ENCODE measurements at places on chromosomes 5 and 9.

DNA sequence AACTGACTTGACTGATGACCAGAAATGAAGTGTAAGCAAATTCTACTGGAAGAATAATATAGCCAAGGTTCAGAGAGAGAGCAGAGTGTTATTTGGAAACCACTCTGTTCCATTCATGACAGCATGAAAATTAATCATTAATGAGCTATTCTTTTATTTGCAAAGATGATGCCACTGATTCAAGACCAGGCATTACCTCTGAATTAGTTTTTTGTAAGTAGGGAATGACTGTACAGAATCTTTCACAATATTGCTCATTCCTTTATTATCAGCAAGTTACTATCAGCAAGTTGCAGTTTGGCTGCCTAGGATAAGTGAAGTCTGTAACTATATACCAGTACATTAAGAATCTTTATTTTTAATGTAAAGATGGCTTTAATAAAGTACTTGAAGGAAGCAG, 75.1 kb upstream of the RGMB start:
- DNase-seq = no peak

DNA sequence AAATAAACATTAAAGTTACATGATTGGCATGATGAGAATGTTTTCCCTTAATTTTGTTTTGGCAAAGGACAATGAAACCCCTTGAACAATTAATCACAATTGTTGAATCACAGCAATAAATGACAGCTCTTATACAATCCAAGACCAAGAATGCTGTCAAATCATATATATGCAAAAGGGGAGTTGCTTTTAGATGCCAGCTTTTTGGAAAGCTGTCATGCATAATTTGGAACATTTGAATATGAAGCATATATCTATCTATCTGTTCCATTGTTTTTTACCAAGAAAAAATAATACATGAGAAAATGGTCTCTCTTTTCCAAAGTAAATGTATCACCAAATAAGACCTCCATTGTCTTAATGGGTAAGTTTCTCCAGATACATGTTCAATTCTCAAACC, 44.5 kb downstream of the SPOCK1 start:
- DNase-seq = no peak

DNA sequence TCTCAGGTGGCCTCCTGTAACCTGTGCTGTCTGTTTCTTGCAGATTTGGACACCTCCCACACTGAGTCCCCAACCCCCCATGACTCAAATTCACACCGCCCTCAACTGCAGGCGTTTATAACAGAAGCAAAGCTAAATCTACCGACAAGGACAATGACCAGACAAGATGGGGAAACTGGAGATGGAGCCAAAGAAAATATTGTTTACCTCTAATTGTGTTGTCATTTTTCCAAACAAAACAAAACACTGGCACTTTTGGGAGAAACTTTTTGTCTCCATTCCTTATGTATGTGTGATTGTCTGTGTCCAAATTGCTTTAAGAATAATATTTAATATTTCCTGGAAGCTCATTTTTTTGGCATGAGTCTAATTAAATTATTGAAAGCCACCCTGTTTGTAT, 314.8 kb downstream of the ARHGEF28 start:
- DNase-seq = no peak

- DNase-seq = no peak
These were observed 210.1 kb downstream of the EPB41L4A start for GRCh38 chr5:112208699-112209615.

DNA sequence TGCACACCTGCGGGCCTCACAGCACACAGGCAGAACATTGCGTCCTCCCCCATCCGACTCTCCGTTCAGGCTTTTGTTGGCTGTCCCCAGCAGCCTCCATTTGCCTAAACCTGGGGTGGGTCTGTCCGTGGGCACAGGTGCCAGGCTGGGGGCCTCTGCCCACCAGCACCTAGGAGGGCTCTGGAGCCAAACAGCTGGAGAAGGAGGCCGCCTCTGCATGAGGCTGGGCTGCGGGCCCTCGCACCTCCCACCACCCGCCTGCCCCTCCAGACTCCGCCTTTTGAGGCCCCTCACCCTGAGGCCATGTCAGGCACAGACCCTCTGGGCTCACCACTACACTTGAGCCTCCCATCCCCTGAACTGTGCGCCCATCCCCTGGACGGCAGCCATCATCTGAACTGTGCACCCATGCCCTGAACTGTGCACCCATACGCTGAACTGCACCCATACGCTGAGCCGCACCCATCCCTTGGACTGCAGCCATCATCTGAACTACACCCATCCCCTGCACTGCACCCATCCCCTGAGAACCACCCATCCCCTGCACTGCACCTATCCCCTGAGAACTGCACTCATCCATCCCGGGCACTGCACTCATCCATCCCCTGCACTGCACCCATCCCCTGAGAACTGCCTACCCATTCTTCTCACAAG, 98.0 kb upstream of the OTULINL start:
- DNase-seq = no peak

DNA sequence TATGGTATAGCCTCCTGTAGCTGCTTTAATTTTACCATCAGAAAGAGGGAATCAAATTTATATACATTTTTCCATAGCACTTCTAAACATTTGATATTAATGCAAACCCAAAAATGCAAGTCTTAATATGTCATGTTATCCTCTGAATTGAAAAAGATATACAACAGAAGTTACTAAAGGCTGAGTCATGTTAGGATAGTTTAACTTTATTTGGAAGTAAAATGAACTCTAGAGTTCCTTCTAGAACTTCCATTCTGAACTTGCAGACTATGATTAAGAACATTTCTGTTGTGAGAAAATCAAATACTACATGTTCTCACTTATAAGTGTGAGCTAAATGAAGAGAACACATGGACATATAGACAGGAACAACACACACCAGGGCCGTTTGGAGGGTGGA, 317.3 kb upstream of the PRR16 start:
- DNase-seq = no peak

- DNase-seq = no peak
These were observed 121.4 kb downstream of the DMRT2 start for GRCh38 chr9:1171546-1171945.
